Omental fat pad (tissue), 4 donors: ENCODE measurements at places on chromosomes 4 and X.

DNA sequence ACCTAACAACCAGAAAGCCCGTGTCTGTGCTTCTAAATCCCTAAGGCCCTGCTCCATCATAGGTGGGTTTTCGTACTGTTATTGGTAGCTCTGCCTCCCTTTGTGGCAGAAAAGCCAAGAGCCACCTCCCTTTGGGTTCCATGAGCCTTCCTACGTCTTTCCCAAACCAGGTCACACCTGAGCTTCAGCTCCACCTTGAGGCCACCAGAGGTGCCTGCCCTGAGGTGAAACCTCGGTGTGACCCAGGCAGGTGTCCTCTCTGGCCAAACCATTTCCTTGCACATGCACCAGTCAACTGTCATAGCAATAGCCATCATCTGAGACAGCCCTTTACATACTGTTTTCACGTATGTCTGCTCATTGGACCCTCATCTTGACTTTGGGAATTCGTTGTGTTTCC is 188.0 kb upstream of the RBPJ start:
- DNase-seq, result no peak

DNA sequence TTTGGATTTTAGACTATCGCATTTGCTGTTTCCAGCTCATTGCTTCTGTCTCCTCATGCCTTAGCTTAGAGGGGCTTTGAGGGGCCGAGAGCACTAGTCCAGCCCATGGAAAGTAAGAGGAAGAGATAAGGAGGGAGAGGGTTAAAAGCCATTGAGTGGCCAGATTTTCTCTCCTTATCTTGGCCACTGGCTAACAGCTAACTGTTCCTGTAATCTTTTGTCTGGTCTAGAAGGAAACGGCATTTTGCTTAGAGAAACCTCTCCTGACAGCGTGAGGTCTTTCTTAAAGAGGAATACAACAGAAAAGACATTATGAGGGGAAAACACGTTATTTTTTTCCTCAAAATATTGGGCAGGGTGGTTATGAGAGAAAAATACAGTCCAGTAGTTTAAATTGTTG is 7.9 kb downstream of the GPR101 start:
- DNase-seq, result no peak

- DNase-seq, result no peak
Measured at GRCh38 chr4:95417531-95417930, 131.2 kb downstream of the UNC5C start.

DNA sequence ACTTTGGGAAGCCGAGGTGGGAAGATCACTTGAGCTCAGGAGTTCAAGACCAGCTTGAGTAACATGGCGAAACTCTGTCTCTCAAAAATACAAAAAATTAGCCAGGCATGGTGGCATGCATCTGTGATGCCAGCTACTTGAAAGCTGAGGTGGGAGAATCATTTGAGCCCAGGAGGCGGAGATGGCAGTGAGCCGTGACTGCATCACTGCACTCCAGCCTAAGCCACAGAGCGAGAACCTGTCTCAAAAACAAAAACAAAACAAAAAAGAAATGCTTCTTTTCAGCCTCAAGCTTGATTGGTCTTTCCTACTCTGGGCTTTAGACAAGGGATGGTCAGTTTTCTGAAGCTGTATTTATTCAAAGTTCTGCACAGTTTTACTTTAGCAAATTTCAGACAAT is 15.8 kb upstream of the DHRSX start:
- DNase-seq, result no peak

DNA sequence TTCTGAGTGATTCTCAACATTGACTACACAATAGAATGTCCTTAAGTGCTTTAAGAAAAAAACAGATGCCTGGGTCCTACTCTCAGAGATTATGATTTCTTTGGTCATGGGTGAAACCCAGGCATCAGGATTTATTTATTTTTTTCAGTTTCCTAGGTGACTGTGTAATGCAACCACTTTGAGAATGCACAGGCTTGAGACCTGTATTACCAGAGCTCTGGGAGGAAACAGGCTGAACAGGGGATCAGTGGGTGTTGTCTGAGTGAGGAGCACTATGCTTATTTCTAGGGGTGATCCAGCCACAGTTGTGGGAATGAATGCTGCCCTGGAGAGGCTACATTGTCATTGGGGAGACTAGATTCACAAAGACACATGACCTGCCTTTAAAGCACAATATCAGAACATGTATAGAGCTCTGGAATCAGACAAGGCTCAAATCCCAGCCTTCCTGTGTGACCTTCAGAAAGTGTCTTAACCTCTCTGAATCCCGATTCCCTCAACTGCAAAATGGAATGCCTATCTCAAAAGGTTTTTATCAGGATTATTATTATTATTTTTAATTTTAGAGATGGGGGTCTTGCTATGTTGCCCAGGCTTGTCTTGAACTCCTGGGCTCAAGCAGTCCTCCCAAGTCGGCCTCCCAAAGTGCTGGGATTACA is 61.6 kb upstream of the PRPS1 start:
- no peak for DNase-seq

DNA sequence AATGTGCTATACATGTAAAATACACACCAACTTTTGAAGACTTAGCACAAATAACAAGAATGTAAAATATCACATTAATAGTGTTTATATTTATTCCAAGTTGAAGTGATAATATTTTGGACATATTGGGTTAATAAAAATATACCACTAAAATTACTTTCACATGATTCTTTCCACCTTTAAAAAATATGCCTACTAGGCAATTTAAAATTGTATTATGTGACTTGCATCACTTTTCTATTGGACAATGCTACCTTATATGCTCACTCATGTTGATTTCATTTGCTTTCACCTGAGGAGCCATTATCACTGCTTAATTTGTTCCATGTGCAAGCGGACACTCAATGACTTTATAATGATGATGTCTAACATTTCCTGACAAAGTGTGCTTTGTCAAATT is 3.4 kb upstream of the PACRGL start:
- DNase-seq, result no peak
